ENCODE measurements at places on chromosomes 13 and 19. TPM values are rescaled to one million over a fixed set of nuclear protein-coding genes. Genes with fewer than 3 reads are reported as not detected.

- no peak for DNase-seq
These were observed 98.1 kb downstream of the SERP2 start for GRCh38 chr13:44471686-44472085.

DNA sequence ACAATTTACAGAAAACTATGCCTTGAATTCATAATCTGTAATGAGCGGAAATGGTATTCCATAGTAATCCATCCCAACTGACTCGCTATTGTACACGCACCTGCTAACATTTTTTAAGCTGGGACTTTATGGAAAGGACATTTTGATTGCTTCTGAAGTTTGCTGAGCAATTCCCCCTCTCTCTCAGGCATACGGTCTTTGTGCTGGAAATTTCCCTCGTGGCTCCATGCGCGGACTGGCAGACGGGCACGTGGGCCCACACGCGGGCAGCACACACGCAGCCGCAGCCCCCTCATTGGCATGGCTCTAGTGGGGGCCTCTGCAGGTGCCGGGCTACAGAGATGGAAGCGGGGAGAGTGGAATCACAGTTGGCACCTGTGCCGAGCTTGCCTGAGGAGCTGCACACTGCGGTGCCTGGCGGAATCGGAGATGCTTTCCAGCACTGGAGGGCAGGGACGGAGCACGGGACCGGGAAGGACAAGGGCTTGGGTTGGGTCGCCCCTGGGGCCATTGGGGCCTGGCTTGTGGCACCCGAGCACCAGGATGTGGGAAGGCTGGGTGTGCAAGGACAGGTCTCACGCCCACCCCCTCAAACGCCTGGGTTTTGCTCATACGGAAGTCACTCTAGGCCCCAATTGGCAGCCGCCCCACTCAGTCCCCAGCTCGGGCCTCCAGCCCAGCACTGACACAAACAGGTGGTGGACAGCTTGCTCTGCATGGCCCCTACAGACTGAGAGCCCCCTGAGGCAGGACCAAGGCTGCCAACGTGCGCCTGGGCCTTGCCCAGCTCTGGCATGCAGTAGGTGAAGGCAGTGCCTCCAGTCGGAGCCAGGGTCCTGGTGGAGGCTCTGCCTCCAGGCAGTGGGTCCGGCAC is 30.2 kb upstream of the CCNE1 start:
- no peak for DNase-seq

Gene C3
- not detected for total RNA-seq

DNA sequence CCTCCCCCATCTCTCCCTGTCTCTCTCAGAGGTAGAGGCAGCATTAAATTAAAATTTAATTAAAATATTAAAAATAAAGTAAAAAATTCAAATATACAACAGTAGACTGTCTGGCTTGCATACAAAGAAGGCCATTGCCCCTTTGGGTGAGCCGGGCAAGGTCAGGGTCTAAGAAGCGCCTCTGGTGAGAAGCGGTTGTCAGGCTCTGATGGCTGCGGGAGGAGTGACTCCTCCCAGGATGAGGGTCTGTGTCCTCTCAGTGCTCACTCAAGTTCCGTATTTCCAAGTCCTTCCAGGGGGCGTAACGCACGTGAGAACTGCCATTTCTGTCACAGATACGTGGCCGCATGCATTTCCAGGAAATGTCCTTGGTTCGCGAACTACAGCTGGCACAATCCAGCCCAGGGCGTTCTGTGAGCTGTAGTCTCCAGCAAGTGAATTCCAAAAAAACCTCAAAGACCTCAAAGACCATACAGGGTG is 737 bp upstream of the ZNF181 start:
- DNase-seq = no peak

DNA sequence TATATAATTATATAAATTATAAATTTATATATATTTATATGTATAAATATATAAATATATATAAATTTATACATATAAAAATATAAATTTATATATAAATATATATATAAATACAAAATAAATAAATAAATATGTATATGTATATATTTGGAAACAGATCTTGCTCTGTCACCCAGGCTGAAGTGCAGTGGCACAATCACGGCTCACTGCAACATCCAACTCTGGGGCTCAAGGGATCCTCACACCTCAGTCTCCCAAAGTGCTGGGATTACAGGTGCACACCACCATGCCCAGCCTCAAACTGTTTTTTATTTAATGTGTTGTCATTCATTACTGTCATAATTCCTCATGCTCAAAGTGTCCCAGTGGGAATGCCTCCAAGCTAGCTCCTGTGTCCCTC is 25.2 kb upstream of the PDCD5 start:
- DNase-seq = no peak

Gene ZNF888
- total RNA-seq = 5.0 TPM

Gene TEX30
- 8.4 TPM for total RNA-seq

GRCh38 chr13:40911341-40911740 is 107.8 kb downstream of the ELF1 start:
- no peak for DNase-seq

Gene ZNF442
- total RNA-seq = 0.54 TPM

DNA sequence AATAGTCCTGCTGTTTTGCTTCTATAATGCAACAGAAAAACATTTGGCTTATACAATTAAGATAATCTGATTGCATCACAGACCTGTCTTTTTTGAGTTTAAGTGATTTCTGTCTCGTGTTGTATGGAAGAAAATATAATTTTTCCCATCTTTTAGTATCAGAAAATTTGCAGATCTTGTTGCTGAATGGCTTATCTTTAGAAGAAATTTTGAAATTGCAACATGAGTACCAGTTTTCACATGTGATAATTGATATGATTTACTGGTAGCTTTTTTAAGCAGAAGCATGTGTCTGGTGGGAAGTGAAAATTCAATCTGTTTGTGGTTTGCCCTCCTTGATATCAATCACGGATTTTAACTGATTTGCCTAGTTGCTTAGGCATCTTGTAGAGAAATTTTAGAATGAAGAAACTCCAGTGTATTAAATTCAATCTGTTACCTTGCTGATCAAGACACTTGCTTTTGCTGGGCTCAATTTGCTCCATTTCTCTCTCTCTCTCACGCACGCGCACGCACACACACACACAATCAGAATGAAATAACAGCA is 89.8 kb upstream of the MYCBP2 start:
- no peak for DNase-seq

DNA sequence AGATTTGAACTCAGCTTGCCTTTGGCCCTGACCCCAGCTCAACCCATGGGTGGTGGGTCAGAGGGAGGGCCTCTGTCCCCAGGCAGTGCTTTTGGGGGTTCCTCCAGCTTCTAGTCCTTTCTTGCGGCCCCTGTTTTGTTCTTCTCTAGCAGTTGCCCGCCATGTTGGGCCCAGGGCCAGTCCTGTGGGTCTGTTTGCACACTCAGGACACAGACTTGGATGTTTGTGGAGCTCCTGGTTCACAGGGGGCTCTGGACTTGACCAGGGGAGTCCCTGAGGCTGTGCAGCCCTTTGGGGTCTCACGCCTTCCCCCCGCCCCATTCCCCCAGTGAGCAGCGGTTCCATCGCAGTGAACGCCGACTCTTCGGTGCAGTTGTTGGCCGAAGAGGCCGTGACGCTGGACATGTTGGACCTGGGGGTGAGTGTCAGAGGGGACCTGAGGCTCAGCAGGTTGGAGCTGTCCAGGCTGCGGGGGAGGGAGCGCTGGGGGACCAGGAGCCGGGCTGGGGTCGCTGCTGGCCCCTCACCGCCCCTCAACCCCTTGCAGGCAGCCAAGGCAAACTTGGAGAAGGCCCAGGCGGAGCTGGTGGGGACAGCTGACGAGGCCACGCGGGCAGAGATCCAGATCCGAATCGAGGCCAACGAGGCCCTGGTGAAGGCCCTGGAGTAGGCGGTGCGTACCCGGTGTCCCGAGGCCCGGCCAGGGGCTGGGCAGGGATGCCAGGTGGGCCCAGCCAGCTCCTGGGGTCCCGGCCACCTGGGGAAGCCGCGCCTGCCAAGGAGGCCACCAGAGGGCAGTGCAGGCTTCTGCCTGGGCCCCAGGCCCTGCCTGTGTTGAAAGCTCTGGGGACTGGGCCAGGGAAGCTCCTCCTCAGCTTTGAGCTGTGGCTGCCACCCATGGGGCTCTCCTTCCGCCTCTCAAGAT is 2.5 kb downstream of the ATP5F1D start:
- peak; percentile 87 for DNase-seq

Gene STX10
- total RNA-seq = 56.5 TPM

Gene EPS8L1
- total RNA-seq = 4.4 TPM

DNA sequence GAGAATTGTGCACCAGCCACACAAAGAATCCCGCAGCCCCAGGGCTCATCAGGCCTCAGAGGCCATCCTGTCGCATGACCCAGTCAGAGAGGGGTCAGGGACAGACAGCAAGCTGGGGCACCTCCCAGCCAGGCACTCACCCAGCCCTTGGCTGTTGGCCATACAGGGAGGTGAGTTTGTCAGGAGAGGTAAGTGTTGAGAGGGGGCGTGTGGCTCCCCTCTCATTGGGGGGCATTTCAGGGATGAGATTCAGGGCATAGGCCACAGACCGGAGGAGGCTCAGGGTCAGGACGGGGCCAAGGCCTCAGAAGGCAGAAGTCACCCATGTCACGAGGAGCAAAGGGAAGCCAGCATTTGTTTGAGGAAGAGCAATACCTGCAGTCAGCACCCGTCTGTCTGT is 37.1 kb downstream of the MYO9B start:
- DNase-seq = no peak

GRCh38 chr19:40221858-40222619 is 3.9 kb upstream of the TTC9B start:
- DNase-seq = peak; percentile 81

GRCh38 chr13:78674638-78675037 is 15.7 kb upstream of the OBI1 start:
- DNase-seq = no peak

Gene TMED1
- total RNA-seq = 10.2 TPM

Gene ZNF256
- total RNA-seq = 7.6 TPM

DNA sequence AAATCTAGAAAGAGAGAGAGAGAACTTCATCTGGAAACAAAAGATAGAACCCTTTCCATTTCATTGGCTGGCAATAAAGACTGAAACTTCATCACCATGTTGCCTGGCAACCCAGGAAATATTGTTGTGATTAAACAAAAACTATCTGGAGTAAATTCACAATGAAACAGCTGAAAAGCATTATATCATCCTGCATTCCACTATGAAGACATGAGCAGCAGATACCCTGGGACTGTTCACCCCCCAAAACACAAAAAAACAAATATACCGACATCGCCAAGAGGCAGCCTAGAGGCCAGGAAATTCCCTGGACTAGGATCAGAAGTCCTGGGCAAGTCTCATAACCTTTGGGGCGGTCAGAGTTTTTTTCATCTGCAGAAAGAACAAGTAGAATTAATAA is 158.3 kb downstream of the FOXO1 start:
- no peak for DNase-seq

Gene ZSCAN4
- not detected for total RNA-seq

DNA sequence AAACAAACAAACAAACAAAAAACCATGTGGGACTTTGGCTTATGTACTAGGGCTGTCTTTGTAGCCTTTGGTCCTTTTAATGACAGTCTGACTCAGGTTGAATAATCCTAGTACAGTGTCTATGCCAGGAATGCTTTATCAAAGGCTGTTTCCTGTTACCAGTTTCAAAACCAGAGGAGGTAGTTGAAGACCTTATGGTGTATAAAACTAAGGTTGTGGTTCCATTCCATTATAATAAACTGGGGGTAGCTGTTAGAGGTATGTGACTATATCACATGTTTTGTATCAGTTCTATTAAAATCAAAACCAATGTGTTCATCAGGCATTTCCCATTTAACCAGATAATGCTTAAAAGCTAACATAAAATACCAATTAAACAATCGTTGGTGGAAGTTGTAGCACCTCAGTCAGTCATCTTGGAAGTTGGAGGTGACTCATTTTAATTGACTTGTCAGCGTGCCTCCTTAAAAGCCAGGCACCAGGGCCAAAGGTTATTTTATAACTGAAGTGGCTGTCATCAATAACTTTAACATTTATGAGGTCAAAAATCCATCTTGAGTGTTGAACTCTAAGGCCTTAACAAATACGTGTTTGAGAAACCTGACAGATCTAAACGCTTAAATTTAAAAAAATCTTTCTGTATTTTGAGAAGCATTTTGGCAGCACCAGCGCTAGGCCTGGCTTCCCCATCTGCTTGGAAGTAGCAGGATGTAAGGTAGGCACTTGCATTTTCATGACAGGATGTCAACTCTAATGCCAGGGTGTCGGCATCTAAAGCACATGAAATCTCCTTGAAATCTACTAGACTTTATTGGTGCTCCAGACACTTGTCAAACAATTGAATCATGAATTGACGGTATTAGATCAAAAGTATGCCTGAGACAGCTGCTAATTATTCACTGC is 162.5 kb downstream of the LMO7 start:
- no peak for DNase-seq

- no peak for DNase-seq
These were observed 56.8 kb downstream of the SKA3 start for GRCh38 chr13:21119526-21119925.

GRCh38 chr19:38020311-38020710 is 113.3 kb downstream of the SIPA1L3 start:
- DNase-seq = no peak

GRCh38 chr19:33055718-33056117 is 9.0 kb downstream of the RHPN2 start:
- DNase-seq = no peak

Gene DPF1
- not detected for total RNA-seq

Gene TNFSF13B
- total RNA-seq = 5.4 TPM

DNA sequence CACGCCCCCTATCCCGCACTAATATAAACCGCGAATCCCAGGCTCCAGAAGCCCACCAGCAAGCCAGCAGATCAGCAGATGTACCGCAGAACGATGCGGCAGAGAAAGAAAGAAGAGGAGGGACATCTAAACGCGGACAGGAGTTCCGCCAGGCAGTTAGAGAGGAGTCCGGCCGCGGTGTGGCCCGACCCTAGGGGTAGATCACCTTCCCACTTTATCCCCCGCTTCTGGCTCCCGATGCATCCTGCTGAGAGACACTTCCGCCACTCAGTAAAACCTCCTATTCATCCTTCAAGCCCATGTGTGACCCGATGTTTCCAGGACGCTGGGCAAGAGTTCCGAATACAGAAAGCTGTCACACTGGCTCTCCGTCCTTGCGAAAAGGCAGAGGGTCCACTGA is 1046.8 kb downstream of the SLITRK5 start:
- DNase-seq = no peak

Gene LILRA5
- not detected for total RNA-seq

Gene ZNF667
- 0.91 TPM for total RNA-seq

Gene CASP14
- not detected for total RNA-seq

GRCh38 chr19:39342647-39343305 is 555 bp downstream of the SAMD4B start:
- no peak for DNase-seq

DNA sequence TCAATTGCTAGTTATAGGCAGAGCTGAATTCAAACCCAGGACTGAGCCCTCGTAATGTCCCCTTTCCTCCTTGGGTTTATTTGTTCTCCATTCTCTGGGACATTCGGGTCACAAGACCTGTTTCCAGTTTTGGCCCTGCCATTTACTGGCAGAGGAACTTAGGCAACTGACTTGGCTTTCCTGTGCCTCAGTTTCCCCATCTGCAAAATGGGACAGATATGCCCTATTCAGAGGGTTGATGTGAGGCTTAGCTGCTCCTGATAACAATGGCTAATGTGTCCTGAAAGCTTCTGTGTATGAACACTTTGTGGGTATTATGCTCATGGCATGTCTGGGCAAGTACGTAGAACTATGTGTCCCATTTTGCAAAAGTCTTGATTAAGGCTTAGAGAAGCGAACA is 996 bp downstream of the ZNF524 start:
- DNase-seq = no peak

All from CD4-positive, CD25-positive, alpha-beta regulatory T cell (primary cell).